Diencephalon (tissue), 1 donor: ENCODE measurements at places on chromosomes 1 and 21. TPM values are rescaled to one million over a fixed set of nuclear protein-coding genes. Genes with fewer than 3 reads are reported as not detected.

The SCYL3 gene
- total RNA-seq: 8.5 TPM

The CFAP107 gene
- total RNA-seq: 3.0 TPM

The ATF3 gene
- 0.92 TPM for total RNA-seq

The L1TD1 gene
- 0.23 TPM for total RNA-seq

The ADGRL4 gene
- 4.2 TPM for total RNA-seq

The MLLT11 gene
- total RNA-seq: 86.0 TPM

The OR6N1 gene
- total RNA-seq: not detected

The MAN1A2 gene
- total RNA-seq: 113 TPM

The CAMK1G gene
- total RNA-seq: 4.4 TPM

The ALPL gene
- total RNA-seq: 10.4 TPM

The TSPAN2 gene
- total RNA-seq: 46.6 TPM

The CDC20 gene
- 6.7 TPM for total RNA-seq

The ST6GALNAC3 gene
- 16.4 TPM for total RNA-seq

The CD1E gene
- not detected for total RNA-seq

The HNRNPCL1 gene
- total RNA-seq: not detected

The FCGR3B gene
- total RNA-seq: 1.6 TPM

The GBP5 gene
- 0.23 TPM for total RNA-seq

The PLEKHG5 gene
- total RNA-seq: 23.1 TPM

The TRABD2B gene
- under 0.01 TPM for total RNA-seq

The SLFNL1 gene
- total RNA-seq: 0.92 TPM

The ARHGEF16 gene
- 2.5 TPM for total RNA-seq

The GTF2B gene
- total RNA-seq: 52.4 TPM

The CRNN gene
- total RNA-seq: not detected

The MROH9 gene
- not detected for total RNA-seq

The DHRS3 gene
- total RNA-seq: 28.4 TPM

The RIMS3 gene
- 49.6 TPM for total RNA-seq

The KANK4 gene
- total RNA-seq: 2.3 TPM

The EXTL1 gene
- 2.5 TPM for total RNA-seq

The RPL11 gene
- total RNA-seq: 745 TPM

The CD34 gene
- total RNA-seq: 1.8 TPM

The CNR2 gene
- not detected for total RNA-seq
